ENCODE measurements at places on chromosomes 5 and 9.

DNA sequence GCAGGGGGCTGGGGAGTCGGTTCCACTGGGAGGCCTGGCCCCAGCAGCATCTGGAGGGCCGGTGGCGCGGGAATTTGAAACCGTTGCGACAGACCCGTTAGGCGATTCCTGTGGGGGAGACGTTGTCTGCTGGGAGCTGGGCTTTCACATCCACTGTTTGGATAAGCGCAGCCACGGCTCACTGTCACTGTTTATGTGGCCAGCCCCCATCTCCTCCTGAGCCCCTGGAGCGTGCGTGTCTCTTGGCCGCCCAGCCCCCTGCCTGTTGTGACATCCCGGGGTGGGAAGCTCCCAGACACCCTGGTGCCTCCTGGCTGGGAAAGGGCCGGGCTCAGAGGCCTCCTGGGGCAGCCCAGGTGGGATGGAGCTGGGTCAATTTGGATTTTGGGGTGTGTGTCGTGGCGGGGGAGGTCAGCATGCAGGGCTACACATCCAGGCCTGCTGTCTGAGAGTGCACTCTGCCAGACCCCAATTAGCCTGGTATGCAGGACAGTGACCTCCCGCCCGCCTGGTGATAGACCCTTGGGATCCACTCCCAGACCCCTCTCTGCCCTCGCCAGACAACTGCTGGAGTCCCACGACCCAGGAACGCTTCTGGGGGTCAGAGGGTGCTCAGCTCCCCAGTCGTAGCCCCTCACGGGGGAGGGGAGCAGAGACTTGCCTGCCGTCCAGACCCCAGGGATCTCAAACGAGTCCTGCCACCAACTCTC is 62.0 kb upstream of the RNU6ATAC start:
- peak; percentile 18 for DNase-seq

- DNase-seq, result no peak
These were observed 66.8 kb upstream of the RAD23B start for GRCh38 chr9:107216329-107216728.

DNA sequence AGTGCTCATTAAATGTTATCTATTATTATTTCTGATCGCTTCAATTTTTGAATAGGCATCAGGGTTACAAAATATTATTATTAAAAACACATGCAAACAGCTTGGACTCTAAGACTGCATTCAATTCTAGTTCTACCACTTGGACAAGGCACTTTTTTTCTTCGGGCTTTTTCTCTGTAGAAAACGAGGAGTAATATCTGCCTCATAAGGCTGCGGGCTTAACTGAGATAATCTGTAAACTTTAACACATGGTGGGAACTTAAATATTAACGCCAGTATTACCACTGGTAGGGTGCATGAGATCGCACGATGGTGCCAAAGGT is 511 bp upstream of the SPDL1 start:
- DNase-seq, result no peak

GRCh38 chr9:33714989-33715388 is 80.4 kb upstream of the PRSS3 start:
- no peak for DNase-seq

DNA sequence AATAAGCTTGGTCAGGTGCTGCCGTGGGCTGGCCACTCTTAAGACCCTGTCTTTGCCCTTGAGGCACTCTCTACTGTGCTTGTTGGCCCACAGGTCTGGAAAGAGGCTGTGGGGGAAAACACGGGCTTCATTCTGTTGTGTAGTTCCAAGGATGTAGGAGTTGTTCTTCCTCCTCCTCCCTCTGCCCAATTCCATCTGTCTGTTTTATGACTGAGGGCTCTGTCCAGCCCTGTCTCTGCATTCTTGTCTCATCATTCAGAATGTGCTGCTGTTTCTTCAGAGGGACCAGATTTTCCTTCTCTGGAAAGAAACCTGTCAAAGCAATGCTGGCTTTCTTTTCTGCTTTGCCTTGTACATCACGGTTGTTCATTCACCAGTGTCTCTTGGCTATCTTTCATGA is 84.1 kb downstream of the MAP1B start:
- DNase-seq, result no peak

- no peak for DNase-seq
These were observed 189.4 kb upstream of the DMRTA1 start for GRCh38 chr9:22257026-22257816.

- peak; percentile 91 for DNase-seq
These were observed 25.9 kb downstream of the ROPN1L start for GRCh38 chr5:10467281-10468198.

- no peak for DNase-seq
These were observed 9.3 kb upstream of the GBGT1 start for GRCh38 chr9:133173056-133173455.

DNA sequence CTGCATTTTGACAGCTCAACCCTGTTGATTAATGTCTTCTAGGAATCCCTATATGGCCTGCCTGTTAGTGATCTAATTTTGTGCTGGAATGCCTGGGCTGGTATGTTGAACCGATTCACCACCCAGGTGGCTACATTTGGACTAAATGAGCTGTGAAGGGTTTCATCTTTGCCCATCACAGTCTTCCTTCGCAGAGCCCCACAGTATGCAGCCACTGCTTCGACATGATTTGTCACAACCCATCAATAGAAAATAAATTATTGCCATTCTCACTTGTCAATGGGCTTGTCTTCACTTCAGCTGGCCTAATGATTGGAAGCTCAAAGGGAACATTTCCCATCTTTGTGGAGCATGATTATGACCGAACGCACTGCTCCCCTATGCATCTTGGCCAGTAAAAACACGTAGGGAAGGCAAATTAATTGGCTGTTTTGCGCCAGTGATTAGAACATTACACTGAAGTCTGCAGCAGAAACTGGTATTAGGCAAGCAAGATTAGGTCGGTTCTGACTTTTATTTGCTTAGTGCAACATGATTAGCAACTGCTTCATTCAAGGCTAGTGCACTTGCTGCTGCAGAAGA is 408.5 kb downstream of the KIAA0825 start:
- DNase-seq, result no peak

DNA sequence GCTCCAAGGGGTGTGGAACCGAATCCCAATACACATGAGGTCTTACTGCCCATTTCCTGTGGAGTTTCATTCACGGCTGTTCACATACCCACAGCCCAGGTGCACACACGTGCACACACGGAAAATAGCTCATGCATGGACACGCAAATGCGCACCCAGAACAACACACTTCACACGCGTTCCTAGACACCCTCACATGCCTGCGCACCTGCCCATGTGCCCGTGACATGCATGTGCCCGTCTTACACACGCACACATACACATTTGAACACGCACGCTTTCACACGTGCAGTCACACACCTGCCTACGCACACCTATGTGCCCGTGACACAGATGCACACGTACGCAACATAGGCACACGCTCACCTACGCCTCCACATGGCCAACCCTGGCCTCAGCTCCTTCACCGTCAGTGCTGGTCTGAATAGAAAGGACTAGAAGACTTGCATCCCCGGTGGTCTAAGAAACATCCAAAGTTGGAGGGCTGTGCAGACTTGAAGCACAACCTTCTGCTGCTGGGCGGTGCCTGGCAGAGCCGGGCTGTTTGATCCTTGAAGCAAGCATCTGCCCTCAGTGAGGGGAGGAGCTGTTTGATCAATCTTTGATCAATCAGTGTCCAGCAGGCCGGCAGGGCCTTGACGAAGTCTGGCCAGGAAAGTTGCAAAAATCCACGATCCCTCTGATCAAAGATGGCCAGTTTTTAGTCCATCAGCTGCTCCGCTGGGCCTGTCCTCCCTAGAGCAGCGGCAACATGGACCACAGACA is 164.7 kb downstream of the OLFM1 start:
- DNase-seq, result no peak

DNA sequence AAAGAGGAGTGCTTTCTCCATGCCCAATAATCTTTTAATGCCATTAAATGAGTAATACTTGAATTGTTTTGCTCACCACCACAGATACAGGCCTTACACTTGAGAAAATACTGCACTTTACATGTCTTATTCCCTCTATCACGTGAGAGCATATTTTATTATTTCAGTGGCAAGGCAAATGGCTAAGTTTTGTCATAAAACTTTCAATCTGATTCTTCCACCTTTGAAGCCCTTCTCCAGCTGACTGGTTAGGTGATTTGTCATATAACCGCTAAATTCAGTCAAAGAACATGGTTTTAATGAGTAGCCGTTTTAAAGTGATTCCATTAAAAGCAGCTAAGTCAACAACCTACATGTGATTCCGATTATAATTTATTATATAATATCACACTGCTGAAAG is 43.8 kb downstream of the FAT2 start:
- DNase-seq, result no peak

DNA sequence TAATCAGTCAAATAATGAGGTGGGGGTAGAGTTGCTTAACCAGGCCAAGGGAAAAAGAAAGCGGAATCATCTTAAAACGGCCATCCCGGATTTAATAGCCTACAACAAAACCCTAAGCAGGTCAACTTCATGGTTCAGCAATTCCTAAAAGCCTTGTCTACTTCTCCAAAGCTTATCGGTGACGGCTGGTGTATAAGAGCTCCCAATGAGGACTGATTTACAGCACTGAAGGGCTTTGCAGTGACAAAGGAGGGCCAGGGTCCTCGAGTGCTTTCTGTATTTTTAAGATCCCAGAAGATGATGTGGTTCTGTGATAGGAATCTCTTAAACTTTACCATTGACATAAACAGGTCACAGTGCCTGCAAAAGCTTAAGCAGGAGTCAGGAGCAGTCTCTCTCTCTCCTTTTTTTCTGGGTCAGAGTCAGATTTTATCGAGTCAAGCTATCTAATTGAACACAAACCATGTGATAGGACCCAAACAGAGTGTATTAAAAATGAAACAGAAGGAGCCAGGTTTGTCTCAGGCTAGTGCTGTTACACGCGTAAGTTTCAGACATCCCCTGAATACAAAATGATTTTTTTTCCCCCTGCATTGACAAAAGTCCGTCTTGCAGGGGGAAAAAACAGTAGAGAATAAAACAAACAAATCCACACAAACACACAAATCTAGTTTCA is 663.6 kb upstream of the ZNF608 start:
- peak; percentile 62 for DNase-seq

- peak; percentile 31 for DNase-seq
These were observed 981 bp downstream of the TCOF1 start for GRCh38 chr5:150358261-150359095.

- no peak for DNase-seq
These were observed 202.5 kb upstream of the CLINT1 start for GRCh38 chr5:158061451-158061850.

DNA sequence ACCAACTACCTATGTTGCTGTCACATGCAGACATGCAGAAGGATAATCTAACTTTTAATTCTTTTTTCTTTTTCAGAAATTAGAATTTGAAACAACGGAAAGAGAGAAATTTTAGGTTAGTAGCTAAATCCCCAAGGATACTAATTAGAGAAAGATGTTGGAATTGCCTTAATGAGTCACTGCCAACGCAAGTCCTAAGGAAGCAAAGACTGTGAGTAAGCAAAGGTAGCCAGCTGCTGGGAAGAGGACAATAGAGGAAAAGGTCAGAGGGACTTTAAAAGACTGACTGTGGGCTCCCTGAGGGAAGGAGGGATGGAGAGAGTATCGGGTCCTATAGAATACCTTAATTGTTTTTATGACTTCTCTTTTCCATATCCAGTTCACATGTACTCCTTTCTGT is 461.9 kb upstream of the PAPPA start:
- peak; percentile 91 for DNase-seq

DNA sequence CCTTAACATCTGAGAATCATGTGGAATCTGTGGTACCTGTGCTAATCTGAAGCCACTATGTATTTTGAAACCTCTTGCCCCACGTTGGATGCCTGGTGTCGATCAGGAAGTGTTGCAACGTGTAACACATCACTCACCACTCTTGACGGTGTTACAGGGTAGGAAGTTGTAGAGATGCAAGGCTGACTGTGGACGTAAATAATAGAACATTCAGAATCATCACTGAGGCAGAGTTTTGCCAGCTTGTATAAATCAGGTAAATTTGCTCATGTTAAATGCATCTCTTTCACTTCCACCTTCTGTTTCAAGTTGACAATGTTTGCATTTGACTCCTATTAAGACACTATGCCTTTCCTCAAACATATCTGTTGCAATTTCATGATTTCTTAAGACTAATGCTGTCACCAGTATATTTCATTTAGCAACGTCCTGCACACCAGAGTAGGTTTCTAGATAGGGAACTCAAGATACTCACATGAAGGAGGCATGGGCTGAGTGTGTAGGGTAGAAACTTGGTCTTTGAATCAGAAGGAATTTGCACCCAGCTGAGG is 38.1 kb downstream of the BASP1 start:
- peak; percentile 40 for DNase-seq

GRCh38 chr9:34869390-34869789 is 88.7 kb upstream of the PHF24 start:
- DNase-seq, result peak; percentile 4

DNA sequence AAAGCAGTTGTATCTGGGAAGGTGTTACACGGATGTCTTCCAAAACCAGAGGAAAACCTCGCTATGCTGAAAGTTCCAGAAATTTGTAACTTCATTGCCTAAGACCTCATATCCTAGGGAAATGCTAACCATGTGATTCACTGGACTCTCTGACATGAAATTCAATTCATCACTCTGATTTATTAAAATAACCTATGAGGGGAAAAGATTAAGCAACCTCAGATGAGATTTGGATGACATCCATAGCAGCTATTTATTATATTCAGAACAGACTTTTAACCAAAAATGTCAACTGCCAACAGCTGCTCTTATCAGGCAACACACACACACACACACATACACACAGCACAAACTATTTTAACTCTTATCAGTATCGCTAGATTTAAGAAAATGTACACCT is 1006.4 kb upstream of the CTNND2 start:
- DNase-seq, result peak; percentile 27

DNA sequence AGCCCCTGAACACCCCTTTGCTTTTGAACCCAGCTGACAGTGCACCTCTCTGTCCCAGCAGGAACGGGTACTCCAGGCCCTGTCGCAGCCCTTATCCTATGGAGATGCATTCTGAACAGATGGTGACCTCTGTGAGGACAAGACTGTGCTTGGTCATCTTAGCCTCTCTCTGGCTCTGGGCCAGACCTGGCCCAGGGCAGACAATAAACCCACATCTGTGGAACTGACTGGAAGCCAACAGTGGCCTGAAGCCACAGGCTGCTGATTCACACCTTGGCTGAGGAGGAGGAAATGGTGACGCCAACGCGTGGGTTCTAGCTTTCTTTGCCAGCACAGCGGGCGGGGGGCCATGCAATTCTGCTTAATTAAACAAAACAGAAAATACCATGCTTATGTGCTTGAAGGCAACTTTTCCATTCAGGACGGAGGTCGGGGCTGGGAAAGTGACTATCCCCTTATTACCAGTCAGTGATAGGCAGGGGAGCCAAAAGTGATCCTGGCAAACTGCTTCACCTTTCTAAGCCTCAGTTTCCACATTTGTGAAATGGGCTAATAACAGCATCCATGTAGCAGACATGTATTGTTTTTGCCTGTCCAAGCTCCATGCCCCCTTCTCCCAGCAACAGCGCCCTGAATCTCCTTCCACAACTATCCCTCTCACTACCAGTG is 10.8 kb downstream of the SH3PXD2B start:
- peak; percentile 98 for DNase-seq

All from M059J (cell line).